ENCODE measurements at places on chromosomes 4 and X. TPM values are rescaled to one million over a fixed set of nuclear protein-coding genes. Genes with fewer than 3 reads are reported as not detected.

DNA sequence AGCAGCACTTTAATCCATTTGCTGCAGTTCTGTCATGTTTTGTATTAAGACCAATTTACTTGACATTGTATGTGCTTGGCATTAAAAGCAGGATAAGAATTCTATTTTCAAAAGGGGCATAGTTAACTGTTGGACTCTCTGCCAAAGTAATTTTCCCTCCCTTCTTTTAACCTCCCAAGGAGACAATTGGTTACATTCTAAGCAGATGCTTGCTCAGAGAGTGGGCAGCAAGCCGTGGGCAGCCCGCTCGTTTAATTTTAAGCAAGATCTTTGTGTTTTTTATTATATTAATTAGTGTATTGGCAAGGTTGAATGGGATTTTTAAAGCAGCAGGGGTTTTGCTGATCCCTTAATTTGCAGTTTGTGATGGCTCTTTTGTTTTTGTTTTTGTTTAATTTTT, 37.1 kb upstream of the KLHL8 start:
- no peaks in the 10 kb centered on the region for H3K27me3 ChIP-seq
- H3K4me1 ChIP-seq, result no peaks in the 10 kb centered on the region
- no peak for DNase-seq
- no peak overlapping the region for H3K27ac ChIP-seq
- H3K4me3 ChIP-seq, result no peak overlapping the region

Gene PAGE2B
- total RNA-seq, result 0.70 TPM

Gene DGKK
- total RNA-seq, result not detected

Gene ARMCX1
- total RNA-seq, result 1.9 TPM

GRCh38 chr4:88750369-88750768, 52.7 kb upstream of the NAP1L5 start:
- H3K36me3 ChIP-seq, result peaks cover 6% of the 10 kb centered on the region
- H3K27me3 ChIP-seq, result no peaks in the 10 kb centered on the region
- no peaks in the 10 kb centered on the region for H3K4me1 ChIP-seq

DNA sequence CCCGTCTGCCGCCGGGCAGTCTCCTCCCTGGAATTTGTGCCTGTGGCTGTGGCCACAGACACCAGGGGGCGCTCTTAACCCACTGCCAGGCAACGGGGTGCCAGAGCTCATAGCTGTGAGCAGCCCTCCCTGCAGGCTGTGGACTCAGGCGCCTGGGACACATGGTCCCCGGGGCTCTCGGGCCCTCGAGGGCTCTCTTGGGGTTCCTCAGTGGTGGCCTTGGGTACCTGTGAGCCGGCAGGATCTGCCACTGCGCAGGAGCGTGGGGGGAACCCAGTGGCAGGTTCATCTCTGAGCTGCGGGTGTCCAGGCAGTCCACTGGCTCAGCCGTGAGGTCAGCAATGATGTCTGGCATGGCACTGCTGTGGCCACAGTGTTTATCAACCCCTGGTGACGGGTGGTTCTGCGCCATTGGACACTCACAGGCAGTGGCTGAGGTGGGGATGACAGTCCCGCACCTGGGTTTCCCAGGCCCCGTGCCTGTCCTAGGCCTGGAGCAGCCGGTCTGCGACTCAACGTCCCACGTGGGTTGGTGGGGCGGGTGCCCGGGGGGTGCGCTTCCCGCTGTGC, 37.2 kb downstream of the PCGF3 start:
- DNase-seq, result peak; percentile 89
- no peak overlapping the region for H3K4me3 ChIP-seq
- peaks cover 4% of the 10 kb centered on the region for H3K36me3 ChIP-seq
- no peaks in the 10 kb centered on the region for H3K27me3 ChIP-seq
- no peak overlapping the region for H3K27ac ChIP-seq

- no peak overlapping the region for H3K4me3 ChIP-seq
- H3K36me3 ChIP-seq, result no peaks in the 10 kb centered on the region
- H3K4me1 ChIP-seq, result peaks cover 11% of the 10 kb centered on the region
Measured at GRCh38 chr4:2761035-2761923, 5.1 kb upstream of the TNIP2 start.

Gene H2BW2
- not detected for total RNA-seq

Gene KDR
- total RNA-seq, result not detected

All from activated CD4-positive, alpha-beta T cell treated with anti-CD3 and anti-CD28 coated beads for 36 hours (primary cell).